Lower lobe of right lung (tissue), 2 donors: ENCODE measurements at places on chromosomes 16 and 17.

- DNase-seq, result no peak
Measured at GRCh38 chr17:63533433-63534077, 10.4 kb downstream of the KCNH6 start.

DNA sequence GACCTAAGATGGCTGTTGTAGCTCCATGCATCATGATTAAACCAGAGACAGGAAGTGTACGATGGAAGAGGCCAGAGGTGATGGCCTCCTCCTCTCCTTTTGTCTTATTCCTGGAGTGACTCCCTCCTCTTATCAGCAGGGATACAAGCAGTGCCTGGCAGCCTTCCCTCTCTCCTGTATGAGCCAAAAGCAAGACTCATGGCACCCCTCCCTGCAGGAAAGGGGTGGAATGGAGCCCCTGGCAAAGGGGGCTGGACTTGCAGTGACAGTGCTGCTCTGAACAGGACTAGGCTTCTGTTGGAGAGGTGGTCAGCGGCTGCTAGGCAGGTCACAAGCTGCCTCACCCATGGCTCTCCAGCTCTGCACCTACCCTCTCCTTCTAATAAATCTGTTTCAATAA is 8.4 kb downstream of the TXNL4B start:
- DNase-seq, result no peak

DNA sequence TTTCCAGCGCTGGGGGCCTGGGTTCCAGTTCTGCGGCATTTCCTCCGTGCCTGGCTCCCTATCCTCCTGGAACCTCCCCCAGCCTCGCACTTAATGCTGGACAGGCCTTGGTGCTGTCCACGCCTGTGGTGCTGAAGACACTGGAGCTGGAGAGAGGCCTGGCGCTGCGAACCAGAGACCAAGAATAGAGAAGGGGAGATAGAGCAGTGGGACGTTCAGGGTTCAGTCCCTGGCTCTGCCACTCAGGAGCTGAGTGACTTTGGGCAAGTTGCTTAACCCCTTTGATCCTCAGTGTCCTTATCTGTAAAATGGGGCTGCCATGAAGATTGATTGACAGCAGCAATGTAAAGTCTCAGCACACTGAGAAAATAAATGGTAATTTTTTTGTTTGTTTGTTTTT is 11.9 kb downstream of the SBK1 start:
- no peak for DNase-seq

DNA sequence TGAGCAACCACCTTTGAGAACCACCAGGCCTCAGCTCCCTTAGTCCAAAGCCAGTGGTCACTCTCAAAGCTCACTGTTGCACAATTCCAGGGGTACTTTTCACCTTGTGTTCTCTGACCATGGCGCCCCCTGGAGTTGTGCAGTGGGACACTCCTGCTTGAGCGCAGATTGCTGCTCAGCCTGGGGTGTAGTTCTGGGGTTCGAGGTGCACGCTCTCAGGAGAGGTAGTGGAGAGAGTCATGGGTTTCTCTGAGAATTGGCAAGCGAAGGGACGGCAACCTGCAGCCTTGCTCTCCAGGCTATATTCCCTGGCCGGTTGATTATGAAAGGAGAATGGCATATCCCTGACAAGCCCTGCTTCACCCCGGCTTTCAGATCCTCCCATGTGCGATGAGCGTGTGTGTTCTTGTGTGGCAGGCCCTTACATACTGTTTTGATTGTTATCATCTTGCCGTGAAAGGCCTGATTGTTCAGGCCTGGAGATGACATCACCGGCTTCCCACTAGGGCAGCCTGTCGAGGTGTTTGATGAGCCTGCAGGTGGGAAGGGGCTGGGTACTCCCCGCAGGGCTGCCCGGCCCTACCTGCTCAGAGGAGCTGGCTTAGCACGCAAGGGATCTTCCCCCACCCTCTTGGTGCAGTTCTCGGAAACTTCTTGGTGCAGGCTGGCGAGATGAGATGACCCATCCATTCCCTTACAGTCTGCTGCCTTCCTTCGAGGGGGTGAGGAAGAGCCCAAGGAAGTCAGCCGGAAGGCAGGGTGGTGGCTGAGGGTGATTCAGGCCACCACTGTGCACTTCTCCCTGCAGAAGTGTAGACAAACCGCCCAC is 431.2 kb downstream of the SLC39A11 start:
- DNase-seq, result no peak

GRCh38 chr17:9151091-9151490 is 129.8 kb downstream of the NTN1 start:
- DNase-seq, result no peak

DNA sequence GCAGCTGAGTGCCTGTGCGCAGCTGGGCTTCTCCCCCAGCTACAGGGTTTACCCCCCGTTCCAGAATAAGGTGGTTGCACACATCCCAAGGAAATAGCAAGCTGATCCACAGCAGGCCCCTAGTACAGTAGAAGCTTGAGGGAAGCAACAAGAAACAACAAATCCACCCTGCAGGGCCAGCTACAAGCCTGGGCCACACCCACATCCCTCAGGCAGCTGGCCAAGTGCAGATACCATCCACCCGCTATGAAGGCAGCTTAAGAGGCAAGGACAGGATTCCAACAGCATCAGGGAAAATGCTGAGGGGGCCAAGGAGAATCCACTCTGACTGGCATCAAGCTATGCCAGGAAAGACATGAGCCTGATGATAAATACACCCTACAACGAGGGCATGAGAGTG is 66.9 kb upstream of the RCVRN start:
- DNase-seq, result peak; percentile 66
